ENCODE measurements at places on chromosomes 5 and 9. TPM values are rescaled to one million over a fixed set of nuclear protein-coding genes. Genes with fewer than 3 reads are reported as not detected.

PCDHA7 gene
- not detected for total RNA-seq

DNA sequence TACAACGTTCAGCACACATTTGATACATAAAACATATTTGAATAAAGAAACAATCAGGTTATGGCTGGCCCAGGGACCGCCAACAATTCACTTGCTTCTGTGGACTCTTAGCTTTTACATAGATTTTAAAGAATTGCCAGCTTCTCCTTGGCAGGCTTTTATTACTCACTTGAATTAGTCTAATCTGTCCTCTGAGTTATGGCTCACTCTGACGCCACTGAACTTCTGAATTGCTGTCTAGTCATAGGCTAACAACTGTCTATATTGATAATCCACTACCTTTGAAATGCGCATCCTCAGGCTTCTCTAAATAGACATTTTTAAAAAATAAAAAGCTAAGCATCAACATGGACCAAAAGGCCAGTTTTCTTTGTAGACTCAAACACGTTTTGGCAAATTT is 317.4 kb upstream of the SGCD start:
- DNase-seq: no peak

SLC34A1 gene
- not detected for total RNA-seq

ENTPD8 gene
- total RNA-seq: not detected

KCNV2 gene
- total RNA-seq: not detected

DNA sequence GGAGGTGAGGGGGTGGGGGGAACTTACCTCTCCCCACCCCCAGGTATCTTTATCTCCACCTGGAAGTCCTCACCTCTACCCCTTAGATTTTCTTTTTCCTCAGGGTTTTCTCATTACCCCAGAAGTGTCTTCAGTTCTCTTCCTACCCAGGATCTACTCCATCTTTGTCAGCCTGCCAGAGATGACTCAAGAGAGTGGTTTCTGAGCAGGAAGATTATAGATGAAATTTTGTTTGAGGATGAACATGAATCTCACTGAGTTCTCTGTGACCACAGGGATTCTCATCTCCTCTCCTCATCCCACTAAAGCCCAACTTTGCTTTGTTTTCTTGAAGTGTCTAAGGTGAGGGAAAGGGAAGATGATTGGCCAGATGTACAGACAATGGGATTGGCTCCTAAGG is 5.2 kb upstream of the HINT2 start:
- no peak for DNase-seq

GRCh38 chr9:89465001-89465451 is 32.9 kb downstream of the SEMA4D start:
- DNase-seq: no peak

SLC25A2 gene
- 0.28 TPM for total RNA-seq

- DNase-seq: no peak
Observed at GRCh38 chr5:135402031-135402430, 3.0 kb upstream of the MACROH2A1 start.

- DNase-seq: no peak
Observed at GRCh38 chr5:28084069-28084468, 1045.7 kb upstream of the CDH9 start.

- DNase-seq: no peak
Observed at GRCh38 chr5:138963763-138964371, 88.7 kb upstream of the LRRTM2 start.

GRCh38 chr9:128877852-128878251 is 3.9 kb downstream of the KYAT1 start:
- DNase-seq: no peak

DNA sequence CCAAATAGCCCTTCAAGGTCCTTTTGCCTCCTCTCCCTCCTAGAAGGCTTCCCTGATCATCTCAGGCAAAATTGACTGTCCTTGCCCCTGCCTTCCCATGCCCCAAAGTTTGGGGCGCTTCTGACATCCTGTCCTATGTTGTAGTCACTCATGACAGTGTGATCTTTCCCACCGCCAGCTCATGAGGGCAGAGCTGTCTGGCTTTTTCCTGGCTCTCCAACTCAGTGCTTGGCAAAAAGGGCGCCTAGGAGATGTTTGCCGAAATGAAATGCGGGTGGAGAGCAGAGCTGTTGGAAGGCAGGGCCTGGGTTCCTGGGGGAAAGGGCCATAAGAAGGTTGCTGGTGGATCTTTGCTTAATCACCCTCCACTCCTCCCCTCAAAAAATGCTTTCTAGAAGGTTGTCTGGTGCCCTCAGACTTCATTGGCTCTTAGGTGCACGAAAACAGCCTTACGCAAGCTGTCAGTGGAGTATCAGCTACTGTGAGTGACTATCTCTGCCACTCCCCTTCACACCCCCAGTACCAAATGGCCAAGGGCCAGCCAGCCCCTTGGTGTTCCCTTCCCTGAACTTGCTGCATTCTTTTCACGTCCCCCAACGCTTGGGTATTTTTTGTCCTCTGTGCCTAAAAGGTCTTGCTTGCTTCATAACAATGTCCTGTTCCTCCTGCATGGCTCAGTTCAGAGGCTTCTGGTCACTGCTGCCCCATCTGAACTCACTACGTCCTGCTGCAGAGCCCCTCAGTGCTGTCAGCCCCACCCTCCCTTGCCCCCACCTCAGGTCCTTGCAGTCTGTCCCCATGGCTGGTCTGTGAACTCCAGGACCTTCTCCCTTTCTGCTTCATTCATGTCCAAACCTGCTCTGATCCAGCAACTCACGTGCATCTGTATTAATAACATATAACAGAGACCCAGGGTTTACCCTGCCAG is 2.6 kb upstream of the SLC25A51 start:
- DNase-seq: no peak

SLC6A19 gene
- total RNA-seq: not detected

DNA sequence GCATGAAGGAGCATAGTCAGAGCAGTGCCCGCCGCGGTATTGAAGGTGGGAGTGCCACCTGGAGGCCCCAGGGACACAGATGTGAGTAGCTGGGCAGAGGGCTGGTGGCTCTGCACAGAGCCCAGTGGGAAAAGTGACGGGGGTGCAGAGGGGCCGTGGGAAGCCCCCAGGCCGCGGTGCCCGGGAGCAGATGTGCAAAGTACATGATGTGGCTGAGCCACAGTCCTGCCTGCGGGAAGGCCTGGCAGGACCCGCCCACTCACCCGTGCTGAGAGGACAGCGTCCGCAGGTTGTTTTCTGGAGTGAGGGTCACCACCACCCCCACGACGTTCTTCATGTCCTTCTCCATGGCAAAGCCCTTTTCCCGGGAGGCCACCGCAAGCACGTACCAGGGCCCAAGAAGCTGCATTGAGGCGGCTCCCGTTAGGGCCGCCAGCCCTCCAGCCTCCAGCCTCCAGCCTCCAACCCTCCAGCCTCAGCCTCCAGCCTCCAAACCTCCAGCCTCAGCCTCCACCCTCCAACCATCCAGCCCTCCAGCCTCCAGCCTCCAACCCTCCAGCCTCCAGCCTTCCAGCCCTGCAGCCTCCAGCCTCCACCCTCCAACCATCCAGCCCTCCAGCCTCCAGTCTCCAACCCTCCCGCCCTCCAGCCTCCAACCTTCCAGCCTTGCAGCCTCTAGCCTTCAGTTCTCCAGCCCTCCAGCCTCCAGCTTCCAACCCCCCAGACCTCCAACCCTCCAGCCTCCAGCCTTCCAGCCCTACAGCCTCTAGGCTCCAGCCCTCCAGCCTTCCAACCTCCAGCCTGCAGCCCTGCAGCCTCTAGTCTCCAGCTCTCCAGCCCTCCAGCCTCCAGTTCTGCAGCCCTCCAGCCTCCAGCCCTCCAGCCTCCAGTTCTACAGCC is 914 bp downstream of the LCN6 start:
- no peak for DNase-seq

DNA sequence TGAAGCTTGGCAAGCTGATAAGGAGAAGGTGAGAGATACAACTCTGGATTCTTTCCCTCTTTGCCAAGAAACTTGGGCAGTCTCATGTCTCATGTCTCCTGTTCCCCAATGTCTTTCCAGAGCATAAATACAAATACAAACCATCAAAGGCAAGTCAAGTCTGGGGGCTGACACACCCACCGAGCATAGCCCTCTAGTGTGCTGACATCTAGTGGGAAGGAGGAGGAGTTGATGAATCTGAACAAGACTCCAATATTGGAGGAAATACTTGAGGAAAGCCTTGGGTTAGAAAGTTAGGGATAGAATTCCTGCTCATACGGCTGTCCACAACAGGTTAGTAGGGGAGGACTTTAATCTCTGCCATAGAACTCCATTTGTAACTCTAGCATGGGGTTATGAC is 8.6 kb downstream of the MLANA start:
- DNase-seq: no peak

PCDHGC4 gene
- total RNA-seq: 2.8 TPM

DNA sequence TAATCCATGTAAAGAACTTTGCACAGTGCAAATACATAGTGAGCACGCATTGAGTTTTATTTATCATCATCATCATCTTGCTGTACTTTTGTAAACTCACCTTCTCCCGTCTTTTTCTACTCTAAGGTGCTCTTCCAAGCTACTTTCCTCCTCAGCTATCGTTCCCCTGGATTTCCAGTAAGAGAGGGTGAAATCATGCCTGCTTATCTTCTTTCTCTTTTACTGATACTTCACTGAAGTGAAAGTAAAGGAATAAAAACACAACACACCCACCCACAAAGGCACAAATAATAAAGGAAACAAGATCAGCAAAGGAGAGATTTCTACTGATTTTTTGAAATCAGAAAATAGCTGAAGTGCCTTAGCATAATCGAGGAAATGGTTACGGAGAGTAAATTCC is 509.9 kb downstream of the RAB3C start:
- no peak for DNase-seq

GRCh38 chr9:99197124-99197630 is 24.6 kb downstream of the ALG2 start:
- no peak for DNase-seq

GRCh38 chr5:6029811-6030271 is 348.5 kb downstream of the MED10 start:
- no peak for DNase-seq

DNA sequence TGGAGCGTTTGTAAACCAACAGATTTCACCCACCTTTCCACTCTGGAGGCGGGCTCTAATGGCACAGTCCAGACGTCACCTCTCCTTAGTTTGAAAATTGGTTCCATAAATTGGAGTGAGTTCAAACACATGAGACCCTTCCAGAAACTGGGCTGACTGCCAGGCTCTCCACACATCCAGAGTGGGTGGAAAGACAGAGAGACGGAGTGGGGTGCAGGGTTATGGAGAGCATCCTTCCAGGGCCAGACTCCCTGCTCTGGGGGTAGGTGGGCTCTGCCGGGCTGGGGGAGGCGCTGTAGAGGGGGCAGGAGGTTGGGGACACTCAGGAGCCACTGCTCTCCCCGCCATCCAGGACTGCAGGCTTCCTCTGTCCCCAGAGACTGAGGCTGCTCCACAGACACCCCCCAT is 104.7 kb upstream of the PHYKPL start:
- DNase-seq: no peak

DNA sequence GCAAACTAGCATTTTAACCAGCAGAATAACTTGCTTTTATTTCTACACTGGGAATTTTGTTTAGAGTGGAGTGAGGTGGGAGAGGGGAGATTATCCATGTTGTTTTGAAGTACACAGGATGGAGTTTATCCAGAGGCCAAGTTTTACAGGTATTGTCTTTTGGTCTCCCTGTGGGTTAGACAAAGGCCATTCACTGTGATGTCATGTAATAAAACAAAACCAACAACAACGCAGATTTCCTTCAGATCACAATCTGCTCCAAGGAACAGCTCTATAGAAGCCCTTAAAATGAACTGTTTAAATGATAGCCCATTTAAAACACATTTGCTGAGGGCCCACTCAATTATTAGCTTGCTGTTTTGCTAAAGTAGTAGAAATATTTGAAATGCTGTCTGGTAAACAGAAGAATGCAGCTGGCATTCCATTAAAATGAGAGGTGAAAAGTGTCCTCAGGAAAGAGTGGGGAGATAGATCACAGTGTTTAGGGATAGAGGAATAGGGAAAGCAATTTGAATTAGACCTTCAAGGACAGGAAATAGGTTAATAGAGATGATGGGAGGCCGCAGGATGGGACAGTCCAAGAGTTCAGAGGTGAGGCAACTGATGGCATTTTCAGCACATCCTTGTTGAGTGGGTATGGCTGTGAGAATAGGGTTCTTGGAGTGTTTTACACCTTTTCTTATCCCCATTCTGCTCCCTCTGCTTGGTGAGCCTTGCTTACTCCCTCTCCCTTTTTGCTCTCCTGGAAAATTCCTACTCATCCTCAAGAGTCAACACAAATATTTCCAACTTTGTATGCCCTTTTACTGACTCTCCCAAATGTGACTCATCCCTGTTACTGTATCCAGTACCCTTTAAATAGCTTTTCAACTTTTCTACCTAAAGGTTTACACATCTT is 140.1 kb upstream of the NR3C1 start:
- DNase-seq: no peak

GRCh38 chr5:60339691-60340201 is 360.2 kb downstream of the DEPDC1B start:
- peak; percentile 16 for DNase-seq

- DNase-seq: no peak
Observed at GRCh38 chr9:34272101-34272541, 56.9 kb downstream of the KIF24 start.

ELOVL7 gene
- 0.23 TPM for total RNA-seq

DNA sequence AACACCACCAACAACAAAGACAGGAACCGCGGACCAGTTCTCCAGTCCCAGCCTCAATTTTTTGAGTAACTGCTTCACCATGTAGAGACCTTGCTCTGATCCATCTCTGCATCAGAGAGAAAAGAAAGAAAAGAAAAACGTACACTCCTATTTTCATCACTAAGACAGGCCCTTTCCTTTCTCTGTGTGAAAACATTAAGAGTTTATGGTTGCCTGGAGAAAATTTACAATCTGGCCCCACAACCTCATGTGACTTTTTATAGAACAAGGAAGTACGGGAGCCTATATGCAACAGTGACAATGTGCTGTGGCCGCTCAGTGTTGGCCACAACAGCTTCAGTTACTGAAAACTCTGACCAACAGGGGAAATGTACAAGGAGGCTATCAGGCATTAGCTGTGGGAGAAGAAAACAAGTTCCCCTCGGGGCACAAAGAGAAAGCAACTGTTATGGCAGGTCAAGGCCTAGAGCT is 272.9 kb upstream of the PTGER4 start:
- no peak for DNase-seq

SAPCD2 gene
- 0.72 TPM for total RNA-seq

Data from heart right ventricle (tissue), 16 donors.